ENCODE measurements at places on chromosomes 12 and 14.

DNA sequence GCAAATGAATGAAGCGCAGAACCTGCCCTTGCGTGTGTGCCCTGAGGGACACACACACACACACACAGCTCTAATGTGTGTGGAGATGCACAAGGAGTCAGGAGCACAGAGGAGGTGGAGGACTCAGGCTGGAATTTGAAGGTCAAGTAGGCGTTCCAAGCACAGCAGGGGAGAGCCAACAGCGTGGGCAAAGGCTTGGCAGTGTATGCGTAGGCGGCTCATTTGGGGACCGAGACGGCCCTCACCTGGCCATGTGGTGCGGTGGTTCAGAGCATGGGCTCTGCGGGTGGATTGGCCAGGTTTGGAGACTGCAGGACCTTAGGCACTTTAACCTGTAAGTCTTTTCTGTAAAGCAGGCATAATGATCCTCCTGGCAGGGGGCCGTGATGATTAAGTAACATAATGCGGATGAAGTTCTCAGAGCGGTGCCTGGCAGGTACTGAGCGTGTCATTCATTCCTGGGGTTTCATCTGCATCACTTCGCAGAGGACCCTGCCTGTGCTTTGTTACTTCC, 69.5 kb upstream of the SLC24A4 start:
- H3K4me3 ChIP-seq, result no peak overlapping the region
- no peak for DNase-seq
- H3K27me3 ChIP-seq, result peaks cover 37% of the 10 kb centered on the region

DNA sequence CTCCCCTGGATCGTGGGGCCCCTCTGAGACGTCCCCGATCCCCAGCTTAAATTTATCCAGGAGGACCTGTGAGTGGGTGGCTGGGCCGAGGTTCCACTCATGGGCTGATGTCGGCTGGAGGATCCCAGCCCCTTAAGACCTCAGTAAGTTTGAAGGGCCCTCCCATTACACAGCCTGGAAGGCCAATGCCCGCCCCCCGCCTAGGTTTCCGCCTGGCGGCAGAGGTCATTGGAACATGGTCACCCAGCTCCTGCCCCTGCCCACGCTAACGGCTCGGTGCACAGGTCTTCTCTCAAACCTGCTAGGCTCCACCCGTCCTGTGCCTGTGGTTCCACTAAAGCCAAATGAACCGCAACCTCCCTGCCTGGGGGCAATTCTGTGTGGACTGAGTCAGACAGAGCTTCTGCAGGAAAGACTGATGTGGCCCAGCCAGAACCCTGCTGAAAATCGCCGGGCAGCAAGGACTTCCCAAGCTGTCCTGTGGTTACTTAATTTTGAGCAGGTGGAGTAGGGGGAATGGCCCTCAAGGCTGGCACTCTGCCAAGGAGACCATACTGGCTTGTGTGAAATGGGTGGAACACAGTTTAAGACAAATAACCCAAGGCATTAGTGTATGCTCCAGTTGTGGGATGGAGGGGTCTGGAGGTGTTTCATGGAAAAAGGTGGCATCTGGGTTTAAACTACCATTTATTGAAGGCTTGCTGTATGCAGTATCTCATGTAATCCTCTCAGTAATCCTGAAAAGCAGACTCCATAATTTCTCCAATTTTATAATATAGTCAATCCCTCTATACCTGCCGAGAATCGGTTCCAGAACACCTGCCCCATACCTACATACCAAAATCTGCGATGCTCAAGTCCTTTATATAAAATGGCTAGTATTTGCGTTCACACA, 903 bp upstream of the NT5DC3 start:
- no peaks in the 10 kb centered on the region for H3K36me3 ChIP-seq
- DNase-seq, result peak; percentile 85
- H3K4me1 ChIP-seq, result peaks cover 15% of the 10 kb centered on the region
- H3K27ac ChIP-seq, result peak overlapping the region; percentile 80

DNA sequence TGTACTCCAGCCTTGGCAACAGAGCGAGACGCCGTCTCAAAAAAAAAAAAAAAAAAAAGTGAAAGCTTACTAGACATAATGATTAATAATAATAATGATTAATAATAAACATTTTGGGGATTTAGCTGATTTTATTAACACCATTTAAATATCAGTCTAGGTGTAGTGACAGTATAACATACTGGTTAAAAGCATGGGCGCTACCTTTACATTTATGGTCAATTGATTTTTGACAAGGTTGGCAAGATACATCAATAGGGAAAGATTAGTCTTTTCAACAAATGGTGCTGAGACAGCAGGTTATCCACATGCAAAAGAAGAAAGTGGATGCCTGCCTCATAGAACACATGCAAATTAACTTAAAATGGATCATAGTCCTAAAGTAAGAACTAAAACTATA, 34.3 kb downstream of the TXNRD1 start:
- DNase-seq, result no peak
- no peaks in the 10 kb centered on the region for H3K4me1 ChIP-seq
- H3K4me3 ChIP-seq, result no peak overlapping the region
- H3K27ac ChIP-seq, result no peak overlapping the region
- H3K27me3 ChIP-seq, result no peaks in the 10 kb centered on the region

- H3K36me3 ChIP-seq, result no peaks in the 10 kb centered on the region
- H3K4me3 ChIP-seq, result no peak overlapping the region
- no peak for DNase-seq
- H3K27ac ChIP-seq, result no peak overlapping the region
- H3K27me3 ChIP-seq, result no peaks in the 10 kb centered on the region
- peaks cover 2% of the 10 kb centered on the region for H3K4me1 ChIP-seq
Measured at GRCh38 chr12:7608184-7608911, 57.4 kb downstream of the APOBEC1 start.

DNA sequence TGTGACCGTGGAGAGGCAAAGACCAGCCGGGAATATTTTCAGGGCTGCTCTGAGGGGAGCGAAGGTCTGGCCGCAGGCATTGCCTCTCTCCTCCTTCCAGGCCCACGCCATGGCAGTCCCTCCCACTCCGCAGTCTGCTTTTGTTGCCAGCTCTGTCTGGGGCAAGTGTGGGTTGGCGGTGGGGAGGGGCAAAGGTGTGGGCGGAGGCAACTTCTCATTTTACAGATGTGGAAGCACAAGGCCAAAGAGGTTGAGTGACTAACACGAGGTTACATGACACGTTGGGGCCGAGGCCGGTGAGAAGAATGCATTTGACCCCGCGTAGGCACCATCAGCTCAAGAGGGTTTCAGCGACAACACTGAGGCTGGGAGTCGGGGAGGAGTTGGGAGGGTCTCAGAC, 6.1 kb upstream of the FAIM2 start:
- H3K4me1 ChIP-seq, result peaks cover 8% of the 10 kb centered on the region
- H3K36me3 ChIP-seq, result no peaks in the 10 kb centered on the region
- no peak overlapping the region for H3K4me3 ChIP-seq
- DNase-seq, result peak; percentile 36

GRCh38 chr14:69937367-69938081, 58.3 kb downstream of the SMOC1 start:
- H3K36me3 ChIP-seq, result no peaks in the 10 kb centered on the region
- no peak overlapping the region for H3K27ac ChIP-seq
- H3K4me3 ChIP-seq, result no peak overlapping the region
- H3K4me1 ChIP-seq, result no peaks in the 10 kb centered on the region

- peak within 1 kb of the TSS; percentile 71 for H3K4me3 ChIP-seq
- DNase-seq, result peak; percentile 56
- peaks cover 13% of the 10 kb centered on the region for H3K4me1 ChIP-seq
- H3K27ac ChIP-seq, result no peak within 1 kb of the TSS
- H3K27me3 ChIP-seq, result peaks cover 40% of the 10 kb centered on the region
Measured at GRCh38 chr12:119988472-119989360, at the start of gene BICDL1. Gene BICDL1, plus strand, starts transcription at chr12:119989236. Its CDS starts 633 bp downstream, at chr12:119989869.

GRCh38 chr12:106079148-106079738, 59.5 kb downstream of the NUAK1 start:
- DNase-seq, result no peak
- H3K4me3 ChIP-seq, result no peak overlapping the region
- peaks cover 29% of the 10 kb centered on the region for H3K36me3 ChIP-seq
- H3K27me3 ChIP-seq, result no peaks in the 10 kb centered on the region
- H3K4me1 ChIP-seq, result peaks cover 35% of the 10 kb centered on the region

- H3K27ac ChIP-seq, result no peak overlapping the region
- no peaks in the 10 kb centered on the region for H3K36me3 ChIP-seq
- H3K27me3 ChIP-seq, result no peaks in the 10 kb centered on the region
- H3K4me1 ChIP-seq, result peaks cover 19% of the 10 kb centered on the region
- H3K4me3 ChIP-seq, result no peak overlapping the region
- DNase-seq, result peak; percentile 22
Measured at GRCh38 chr12:26271024-26271423, 75.7 kb downstream of the SSPN start.

- no peak overlapping the region for H3K4me3 ChIP-seq
- H3K4me1 ChIP-seq, result peaks cover 10% of the 10 kb centered on the region
- H3K27ac ChIP-seq, result no peak overlapping the region
- DNase-seq, result no peak
Measured at GRCh38 chr14:75070383-75070782, 942 bp downstream of the ZC2HC1C start.

DNA sequence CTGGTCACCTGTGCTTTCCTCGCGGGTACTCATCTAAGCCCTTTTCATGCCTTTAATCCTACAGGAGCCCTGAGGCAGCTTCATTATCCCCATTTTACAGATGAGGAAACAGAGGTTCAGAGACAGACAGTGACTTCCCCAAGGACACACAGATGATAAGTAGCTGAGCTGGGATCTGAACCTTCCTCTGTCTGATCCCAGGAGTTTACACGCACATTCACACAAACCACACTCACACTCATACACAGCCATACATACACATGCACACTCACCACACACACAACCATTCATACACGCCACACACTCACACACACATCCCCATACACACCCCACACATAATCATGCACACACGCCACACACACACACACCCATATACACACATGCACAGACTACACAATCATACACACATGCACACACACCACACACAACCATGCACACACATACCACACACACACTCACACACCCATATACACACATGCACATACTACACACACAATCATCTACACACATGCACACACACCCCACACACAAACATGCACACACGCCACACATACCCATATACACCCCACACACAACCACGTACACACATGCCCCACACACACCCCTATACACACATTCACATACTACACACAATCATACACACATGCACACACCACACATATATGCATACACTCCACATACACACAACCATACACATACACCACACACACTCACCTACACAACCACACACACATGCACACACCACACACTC, 2.7 kb downstream of the TMEM119 start:
- H3K36me3 ChIP-seq, result peaks cover 40% of the 10 kb centered on the region
- H3K27me3 ChIP-seq, result no peaks in the 10 kb centered on the region

GRCh38 chr14:105325303-105325702, 10.8 kb downstream of the PACS2 start:
- no peak overlapping the region for H3K27ac ChIP-seq
- peaks cover 40% of the 10 kb centered on the region for H3K4me1 ChIP-seq
- no peak for DNase-seq
- H3K36me3 ChIP-seq, result peaks cover 42% of the 10 kb centered on the region
- H3K4me3 ChIP-seq, result no peak overlapping the region

DNA sequence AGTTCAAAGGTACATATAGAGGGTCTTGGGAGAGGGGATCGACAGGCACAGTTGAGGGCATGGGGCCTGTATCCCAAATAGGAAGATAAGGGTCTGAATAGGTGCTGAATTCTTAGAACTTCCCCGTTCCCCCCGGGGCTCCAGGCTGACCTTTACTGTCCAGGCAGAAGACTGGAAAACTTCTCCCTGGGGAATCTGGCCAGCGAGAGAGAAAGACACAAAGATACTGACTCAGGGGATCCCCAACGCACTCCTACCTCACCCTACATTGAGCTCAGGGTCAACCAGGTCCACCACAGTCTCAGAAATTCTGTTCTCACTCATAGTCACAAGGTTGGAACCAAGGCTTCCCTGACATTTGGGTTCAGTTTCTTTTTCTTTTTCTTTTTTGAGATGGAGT, 46.2 kb downstream of the ACACB start:
- no peak overlapping the region for H3K4me3 ChIP-seq
- no peak overlapping the region for H3K27ac ChIP-seq
- no peaks in the 10 kb centered on the region for H3K27me3 ChIP-seq
- H3K36me3 ChIP-seq, result no peaks in the 10 kb centered on the region
- no peaks in the 10 kb centered on the region for H3K4me1 ChIP-seq

- H3K27ac ChIP-seq, result no peak overlapping the region
- no peak overlapping the region for H3K4me3 ChIP-seq
- H3K4me1 ChIP-seq, result no peaks in the 10 kb centered on the region
- H3K36me3 ChIP-seq, result no peaks in the 10 kb centered on the region
Measured at GRCh38 chr12:100868487-100868886, 73.9 kb downstream of the ANO4 start.

DNA sequence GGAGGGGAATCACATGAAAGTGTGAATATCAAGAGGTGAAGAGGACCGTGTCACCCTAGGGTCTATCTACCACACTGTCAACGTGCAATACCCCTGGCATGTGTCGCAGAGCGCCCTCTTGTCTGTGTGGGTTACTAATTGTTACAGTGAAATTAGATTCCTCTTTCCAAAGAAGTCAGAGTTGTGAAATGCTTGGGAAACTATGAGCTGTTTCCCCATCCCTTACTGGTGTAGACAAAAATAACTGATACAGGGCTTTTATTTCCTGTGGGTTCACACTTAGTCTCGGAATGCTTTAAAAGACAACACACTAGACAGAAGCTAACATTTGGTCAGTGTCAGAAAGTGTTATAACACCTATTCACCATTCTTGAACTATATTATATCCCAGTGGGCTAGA, 597.3 kb downstream of the NRXN3 start:
- H3K27ac ChIP-seq, result no peak overlapping the region
- no peaks in the 10 kb centered on the region for H3K27me3 ChIP-seq
- no peak overlapping the region for H3K4me3 ChIP-seq
- no peaks in the 10 kb centered on the region for H3K36me3 ChIP-seq
- DNase-seq, result no peak

DNA sequence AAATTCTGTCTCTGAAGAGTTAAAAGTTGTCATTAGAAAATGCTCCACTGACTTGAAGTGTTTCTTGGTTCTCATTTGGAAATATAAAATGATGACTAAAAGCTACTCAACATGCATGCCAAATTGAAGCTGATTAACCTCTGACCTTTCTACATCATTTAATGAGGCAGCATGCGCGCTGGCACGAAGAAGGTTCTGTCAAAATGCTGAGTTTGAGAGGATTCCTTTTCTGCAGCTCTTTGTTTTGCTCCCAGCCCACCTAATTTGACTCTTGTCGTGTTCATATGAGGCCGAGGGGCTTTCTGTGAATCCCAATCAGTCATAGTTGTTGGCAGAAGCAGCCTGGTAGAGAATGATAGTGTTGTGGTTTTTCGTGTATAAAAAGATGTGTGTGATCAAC, 153.4 kb downstream of the BRMS1L start:
- no peaks in the 10 kb centered on the region for H3K27me3 ChIP-seq
- no peaks in the 10 kb centered on the region for H3K36me3 ChIP-seq
- no peak overlapping the region for H3K27ac ChIP-seq
- H3K4me3 ChIP-seq, result no peak overlapping the region
- no peak for DNase-seq

DNA sequence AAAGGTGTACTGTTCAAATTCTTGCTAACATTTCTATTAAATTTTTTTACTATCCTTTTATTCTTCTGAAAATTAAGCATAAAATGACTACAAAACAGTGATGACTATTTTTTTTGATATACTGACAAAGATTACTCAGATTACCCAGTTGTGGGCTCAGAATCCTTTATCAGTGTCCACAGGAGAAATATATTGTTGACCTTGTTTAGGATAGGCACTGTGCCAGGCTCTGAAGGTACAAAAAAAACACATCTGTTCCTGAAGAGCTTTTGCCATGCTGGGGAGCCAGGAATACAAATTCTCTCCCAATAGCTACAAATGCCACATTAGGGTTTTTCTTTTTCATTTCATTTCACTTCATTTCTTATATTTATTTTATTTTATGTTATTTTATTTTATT, 26.9 kb upstream of the GCH1 start:
- no peaks in the 10 kb centered on the region for H3K4me1 ChIP-seq
- no peak for DNase-seq
- H3K4me3 ChIP-seq, result no peak overlapping the region
- no peaks in the 10 kb centered on the region for H3K27me3 ChIP-seq
- no peaks in the 10 kb centered on the region for H3K36me3 ChIP-seq
